Amygdala (tissue), 56 donors: ENCODE measurements at places on chromosomes 4 and X.

- DNase-seq, result no peak
Observed at GRCh38 chr4:81021142-81021944, 9.2 kb upstream of the BMP3 start.

GRCh38 chr4:136281307-136281706, 1251.0 kb downstream of the PCDH18 start:
- DNase-seq, result no peak

DNA sequence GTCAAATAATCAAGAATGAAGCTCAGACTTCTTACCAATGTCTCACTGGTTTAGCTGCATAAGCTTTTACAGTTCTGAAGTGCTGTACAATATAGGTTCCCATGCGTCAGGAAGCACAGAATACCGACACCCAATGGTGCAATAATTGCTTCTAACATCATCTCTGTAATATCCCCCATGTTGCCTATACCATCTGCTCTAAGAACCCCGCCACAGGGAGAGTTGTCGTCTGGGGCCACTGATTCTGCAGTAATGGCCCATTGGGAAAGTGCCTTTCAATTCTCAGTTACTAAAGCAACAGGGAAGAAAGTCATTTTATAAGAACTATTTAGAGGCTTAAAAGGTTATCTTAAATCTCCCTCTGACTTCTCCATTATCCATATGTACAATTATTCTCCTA, 94.9 kb downstream of the GLRA3 start:
- DNase-seq, result no peak

DNA sequence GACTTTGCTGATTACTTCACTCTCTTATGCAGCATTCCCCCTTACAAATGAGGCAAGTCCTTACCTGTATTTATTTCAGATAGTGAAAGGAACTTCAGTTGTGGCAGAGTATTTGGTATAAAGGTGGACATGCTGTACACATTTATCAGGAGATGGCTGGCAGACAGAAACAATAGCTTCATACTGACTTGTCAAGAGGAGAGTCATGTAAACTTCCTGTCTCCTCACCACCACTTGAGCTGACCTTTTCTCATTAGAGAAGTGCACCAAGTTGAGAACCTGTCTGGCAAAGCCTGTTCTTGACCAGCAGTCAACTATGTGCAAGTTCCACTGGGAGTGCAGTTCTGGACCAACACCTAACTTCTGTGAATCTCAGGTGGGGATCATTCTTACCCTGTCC, 80.8 kb downstream of the LARP1B start:
- no peak for DNase-seq

DNA sequence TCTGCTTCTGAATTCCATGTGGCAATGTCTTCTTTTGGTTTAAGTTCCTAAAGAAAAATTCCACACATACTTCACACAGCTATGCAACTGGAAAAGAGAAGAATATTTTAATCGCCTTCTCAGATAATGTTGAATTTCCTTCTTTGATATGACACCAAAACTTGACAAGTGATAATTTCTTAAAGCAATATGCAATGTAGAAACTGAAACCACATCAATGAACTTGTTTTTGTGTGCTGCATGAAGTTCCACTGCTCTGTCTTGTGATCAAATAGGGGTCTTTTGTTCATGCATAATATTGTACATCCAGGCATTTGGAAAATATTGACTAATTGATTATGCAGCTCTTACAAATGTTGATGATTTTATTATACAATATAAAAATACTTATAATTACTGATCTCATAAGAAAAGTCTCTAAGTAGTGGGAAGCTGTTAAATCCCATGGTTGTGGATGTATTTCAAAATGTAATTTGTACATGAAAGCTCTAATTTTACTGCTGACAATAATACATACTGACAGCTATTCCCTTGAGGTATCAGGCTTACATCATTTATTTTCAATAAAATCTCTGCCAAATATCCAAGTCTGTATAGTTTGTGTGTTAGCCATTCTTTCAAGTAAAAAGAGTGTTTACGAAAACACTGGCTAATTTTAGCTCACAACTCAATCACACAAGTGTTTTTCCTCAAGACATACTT, 56.5 kb downstream of the AGA start:
- no peak for DNase-seq

- peak; percentile 0 for DNase-seq
Observed at GRCh38 chrX:146264763-146265375, 447.2 kb downstream of the SLITRK2 start.

- DNase-seq, result no peak
Observed at GRCh38 chr4:155270671-155271070, 62.2 kb downstream of the NPY2R start.

DNA sequence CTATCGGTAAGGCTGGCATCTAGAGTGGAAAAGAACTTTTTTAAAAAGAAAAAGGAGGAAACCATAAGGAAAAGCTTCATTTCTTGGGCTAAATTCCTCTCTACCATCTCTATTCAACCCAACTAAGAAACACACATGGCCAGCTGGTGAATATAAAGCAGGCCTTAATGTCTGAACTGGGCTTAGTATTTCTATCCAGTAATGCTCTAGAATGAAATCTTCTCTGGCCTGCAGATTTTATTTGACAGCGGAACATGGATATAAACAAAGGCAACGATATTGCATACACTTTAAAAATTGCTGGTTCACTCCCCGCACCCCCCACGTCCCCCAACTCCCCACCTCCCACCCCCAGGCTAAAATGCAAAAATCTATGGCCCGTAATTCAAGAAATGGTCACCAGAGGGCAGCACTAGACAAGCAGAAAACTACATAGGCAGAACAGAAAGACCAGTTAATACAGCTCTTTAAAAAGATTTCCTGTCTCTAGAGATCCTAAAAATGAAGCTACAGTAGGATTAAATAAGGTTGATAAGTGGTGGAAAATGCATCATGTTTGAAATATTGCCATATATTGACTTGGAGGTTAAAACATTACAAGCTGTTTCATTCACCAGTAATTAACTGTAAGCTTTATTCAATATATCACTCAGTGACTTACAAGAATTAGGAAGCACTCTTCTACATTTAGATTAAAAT, 155.2 kb upstream of the GALNT7 start:
- peak; percentile 20 for DNase-seq
